A673 (cell line): ENCODE measurements at places on chromosomes 11 and 22.

GRCh38 chr11:39732001-39732400, 1727.5 kb downstream of the LRRC4C start:
- DNase-seq = no peak

GRCh38 chr11:94576306-94576705, 9.1 kb downstream of the PIWIL4 start:
- DNase-seq = no peak

DNA sequence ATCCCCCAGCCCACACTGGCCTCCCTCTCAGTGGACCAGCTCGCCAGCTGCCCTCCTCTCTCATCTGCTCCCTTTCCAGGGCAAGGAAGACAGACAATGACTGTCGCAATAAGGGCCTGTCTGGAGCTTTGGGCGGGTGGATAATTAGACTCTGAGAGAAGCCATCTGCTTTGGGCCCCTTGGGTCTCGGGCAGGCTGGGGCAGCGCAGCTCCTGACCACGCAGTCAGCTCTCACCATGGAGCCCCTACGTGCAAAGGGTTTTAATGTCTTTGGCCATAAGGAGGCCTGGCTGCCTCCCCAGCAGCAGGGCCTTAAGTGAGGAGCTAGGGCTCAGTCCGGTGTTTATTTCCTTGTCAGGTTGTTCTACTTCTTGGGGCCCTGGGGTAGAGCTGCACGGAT, 153.9 kb downstream of the CHST1 start:
- DNase-seq = no peak

DNA sequence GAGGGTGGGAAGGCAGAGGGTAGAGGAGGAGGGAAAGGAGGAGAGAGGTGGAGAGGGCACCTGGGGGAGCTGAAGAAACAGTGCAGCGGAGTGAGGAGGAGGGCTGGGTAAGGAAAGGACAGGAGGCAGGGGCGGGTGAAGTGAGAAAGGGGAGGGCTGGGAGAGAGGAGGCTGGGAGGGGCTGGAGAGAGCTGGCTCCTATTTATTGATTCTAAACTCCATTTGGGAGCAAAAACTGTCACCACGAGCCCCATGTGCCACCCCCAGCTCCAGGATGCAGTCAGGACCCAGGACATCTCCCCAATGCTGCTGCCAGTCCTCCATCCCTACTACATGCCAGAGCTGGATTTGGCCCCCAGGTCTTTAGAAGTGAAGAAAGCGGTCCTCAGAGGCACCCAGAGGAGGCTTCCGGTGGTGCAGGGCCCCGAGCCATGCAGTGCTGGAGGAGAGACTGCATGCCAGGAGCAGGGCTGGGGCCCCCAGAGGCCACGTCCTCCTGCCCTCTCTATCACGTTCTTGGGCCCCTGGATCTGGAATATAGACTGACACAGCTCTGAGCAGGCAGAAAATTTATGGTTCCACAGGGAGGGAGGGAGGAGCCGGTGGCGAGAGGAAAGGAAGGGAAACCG, 53.7 kb downstream of the SLC22A12 start:
- no peak for DNase-seq

DNA sequence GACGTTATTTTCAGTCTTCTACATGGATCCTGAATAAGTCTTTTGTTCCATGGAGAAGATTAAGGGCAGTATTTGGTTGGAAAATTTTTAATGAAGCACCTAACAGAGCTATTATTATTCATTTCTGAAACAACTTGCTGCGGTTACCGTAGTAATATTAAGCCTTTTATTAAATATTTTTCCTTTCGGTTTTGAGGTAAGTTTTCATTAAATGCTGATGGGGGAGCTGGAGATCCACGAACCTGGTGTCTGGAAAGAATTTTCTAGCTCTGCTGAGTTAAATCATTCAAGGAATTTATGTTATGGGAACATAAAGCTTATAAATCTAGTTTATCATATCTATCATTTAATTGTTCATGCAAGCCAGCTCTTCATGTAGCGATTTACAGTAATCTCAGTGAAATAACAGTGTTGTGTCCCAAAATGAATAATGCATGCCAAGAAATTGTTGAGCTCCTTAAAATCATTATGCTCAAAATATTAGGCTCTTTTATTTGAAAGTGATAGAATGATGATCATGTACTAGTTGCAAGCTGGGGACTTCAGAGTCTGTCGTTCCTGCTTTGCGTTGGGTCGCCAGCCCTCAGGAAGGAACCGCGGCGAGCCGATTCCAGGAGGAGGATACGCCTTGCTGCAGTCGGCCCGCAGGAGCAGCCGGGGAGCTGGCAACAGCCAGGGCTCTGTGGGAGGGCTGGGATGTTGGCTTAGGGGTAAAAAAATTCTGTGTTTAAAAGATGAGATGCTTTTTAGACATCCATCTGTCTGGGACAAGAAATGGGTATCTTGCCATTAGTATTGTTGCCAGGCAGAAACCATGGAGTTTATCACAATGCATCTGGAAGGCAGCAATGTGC, 83.1 kb downstream of the TBC1D22A start:
- peak; percentile 25 for DNase-seq

DNA sequence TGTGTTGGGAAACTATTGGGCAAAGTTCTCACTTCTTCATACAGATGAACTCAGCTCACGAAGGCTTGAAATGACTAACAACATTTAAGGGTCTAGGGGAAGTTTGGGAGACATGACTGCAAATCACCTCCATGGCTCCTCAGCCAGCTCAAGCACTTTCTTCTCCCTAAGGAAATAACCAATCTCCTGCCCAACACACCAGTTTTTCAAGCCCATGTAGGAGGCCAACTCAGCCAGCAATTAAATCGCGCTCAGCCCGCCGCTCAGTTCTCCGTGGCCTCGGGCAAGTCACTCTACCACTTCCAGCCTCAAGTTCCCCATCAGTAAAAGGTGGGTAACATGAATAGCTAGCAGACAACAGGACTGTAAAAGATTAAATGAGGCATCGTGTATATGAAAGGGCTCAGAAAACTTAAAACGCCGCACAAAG, 796 bp downstream of the POLDIP3 start:
- DNase-seq = peak; percentile 40

- peak; percentile 24 for DNase-seq
These were observed 1107.6 kb downstream of the BRD1 start for GRCh38 chr22:48719978-48720661.

DNA sequence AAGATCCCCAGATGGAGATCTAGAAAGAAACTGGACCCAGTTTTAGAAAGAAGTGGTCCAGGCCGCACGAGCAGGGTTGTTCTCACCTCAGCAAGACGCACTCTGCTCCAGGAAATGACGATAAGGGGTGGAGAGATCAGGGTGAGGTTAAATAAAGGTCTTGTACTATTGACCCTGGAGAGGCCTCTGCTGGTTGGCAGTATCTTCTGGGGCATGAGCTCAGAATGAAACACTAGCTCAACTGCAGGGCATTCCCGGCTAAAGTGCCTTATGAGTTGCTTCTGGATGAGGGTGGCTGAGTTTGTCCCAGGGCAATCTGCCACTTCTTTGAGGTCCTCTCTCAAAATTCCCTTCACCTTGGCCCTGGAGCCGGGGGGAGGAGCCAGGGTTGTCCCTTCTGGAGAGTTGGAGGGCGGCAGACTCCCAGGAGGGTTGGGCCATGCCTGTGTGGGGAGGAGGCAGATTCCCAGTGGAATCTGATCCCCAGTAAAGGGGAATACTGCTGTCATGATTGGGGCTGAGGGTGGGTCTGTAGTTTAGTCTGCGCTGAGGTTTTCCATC, 10.9 kb downstream of the USP2 start:
- no peak for DNase-seq

DNA sequence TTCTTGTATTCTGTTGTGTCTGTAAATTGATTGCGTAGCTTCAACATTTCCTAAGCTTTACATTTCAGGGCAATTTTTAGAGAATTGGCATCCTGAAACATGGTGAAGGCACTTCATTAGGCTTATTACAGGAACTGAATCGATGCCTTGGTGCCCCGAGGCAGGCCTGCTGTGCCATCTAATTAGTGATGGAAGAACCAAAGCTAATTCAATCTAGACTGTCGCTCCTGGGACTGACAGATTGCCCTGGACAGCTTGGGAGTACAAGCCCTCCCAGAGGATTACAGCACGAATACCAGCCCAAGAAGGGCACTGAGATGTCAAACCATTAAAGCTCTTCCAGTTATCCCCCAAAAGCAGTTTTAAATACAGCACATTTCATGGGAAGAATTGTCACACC, 243.2 kb upstream of the ZC3H12C start:
- DNase-seq = peak; percentile 19

GRCh38 chr22:23103199-23103954, 33.1 kb downstream of the GNAZ start:
- DNase-seq = no peak

DNA sequence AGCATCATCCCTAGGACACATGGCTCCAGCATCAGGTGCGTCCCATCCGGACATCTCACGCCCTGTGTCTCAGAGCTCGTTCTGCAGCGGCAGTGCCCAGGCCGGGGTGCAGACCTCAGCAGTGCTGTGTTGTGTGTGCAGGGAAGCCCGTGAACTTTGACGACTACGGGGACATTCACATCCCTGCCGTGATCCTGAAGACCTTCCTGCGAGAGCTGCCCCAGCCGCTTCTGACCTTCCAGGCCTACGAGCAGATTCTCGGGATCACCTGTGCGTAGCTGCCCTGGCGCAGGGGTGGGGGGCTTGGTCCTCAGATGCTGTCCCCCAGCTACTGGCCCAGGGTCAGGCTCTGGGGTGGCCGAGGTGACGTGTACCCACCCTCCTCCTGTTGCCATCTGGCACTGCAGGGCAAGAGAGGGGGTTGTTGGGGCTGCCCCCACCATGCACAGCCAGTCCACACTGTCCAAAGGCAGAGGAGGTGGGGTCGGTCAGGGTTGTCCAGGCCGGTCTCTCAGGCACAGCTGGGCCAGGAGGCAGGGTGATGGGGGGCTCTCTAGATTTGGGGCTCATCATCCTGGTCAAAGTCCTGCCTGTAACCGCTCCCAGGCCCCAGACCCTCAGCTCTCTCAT, 96.5 kb downstream of the ARHGAP8 start:
- DNase-seq = no peak

- DNase-seq = no peak
These were observed 649 bp downstream of the TMEM25 start for GRCh38 chr11:118531597-118532084.

GRCh38 chr22:40007853-40008710, 13.3 kb downstream of the FAM83F start:
- no peak for DNase-seq

DNA sequence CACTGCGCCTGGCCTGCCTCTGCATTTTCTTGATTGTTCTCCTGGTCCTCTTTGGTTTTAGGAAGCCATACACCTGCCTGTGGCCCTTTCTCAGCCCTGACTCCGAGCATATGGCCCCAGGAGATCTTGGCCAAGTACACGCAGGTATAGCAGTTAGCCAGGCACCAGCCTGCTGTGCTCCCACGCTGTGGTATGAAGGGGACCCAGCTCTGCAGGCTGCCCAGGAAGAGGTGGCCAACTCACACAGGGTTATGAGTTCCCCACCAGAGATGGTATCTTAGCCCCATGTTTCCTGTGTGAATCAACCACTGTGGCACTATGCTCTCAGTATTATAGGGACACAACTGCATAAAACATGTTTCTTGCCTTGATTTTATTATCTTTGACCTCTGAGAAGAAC, 31.1 kb downstream of the SGSM3 start:
- no peak for DNase-seq

- no peak for DNase-seq
These were observed 2.5 kb downstream of the CELF1 start for GRCh38 chr11:47550288-47551047.
